ENCODE measurements at places on chromosomes 6 and 20.

DNA sequence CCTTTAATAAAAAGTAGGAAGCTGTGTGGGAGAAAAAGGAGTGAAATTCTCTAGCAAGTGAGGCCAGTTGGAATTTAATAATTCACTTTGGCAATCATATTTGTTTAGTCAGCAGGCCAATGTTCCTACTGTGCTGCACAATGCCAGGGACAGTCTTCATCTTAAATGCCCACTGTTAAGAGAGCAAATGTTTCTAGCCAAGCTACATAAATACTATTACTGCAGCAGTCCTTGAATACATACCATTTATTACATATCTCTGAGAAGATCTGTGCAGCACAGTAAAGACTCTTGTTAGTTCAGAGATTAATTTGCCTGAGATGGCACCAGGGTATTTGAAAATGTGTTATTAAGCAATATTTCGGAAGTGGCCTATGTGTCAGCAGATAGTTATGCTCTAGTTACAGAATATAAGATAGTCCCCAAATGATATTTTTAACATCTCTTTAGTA, 105.4 kb downstream of the OGFRL1 start:
- no peak for DNase-seq

GRCh38 chr20:24350923-24351368, 118.5 kb upstream of the SYNDIG1 start:
- DNase-seq = no peak

- no peak for DNase-seq
These were observed 217.4 kb upstream of the ECI2 start for GRCh38 chr6:4352731-4353130.

DNA sequence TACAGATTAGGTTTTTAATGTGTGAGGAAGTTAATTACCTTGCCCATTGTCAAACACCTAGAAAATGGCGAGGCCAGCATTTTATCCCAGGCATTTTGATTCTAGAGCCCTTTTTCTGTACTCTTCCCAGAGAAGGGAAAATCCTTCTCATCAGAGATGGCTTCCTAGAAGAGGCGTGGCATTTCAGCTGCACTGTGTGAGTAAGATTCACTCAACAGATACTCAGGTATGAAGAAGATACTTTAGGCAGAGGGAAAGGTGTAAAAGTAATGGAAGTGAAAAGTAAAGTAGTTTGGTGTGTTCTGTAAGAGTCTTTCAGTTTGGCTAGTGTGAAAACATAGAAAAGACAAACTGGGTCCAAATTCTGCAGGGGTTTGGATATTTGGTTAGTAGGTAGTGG, 113.8 kb downstream of the MAP3K4 start:
- no peak for DNase-seq
